ENCODE measurements at places on chromosomes 2 and 18. TPM values are rescaled to one million over a fixed set of nuclear protein-coding genes. Genes with fewer than 3 reads are reported as not detected.

TTR gene
- not detected for total RNA-seq

GRHL1 gene
- total RNA-seq = 0.36 TPM

NPAS2 gene
- total RNA-seq = 64.1 TPM

CD8A gene
- not detected for total RNA-seq

CXCR1 gene
- not detected for total RNA-seq

MAB21L4 gene
- total RNA-seq = not detected

LRP2 gene
- total RNA-seq = not detected

Data from RPMI7951 (cell line).